ENCODE measurements at places on chromosomes 7 and 10.

DNA sequence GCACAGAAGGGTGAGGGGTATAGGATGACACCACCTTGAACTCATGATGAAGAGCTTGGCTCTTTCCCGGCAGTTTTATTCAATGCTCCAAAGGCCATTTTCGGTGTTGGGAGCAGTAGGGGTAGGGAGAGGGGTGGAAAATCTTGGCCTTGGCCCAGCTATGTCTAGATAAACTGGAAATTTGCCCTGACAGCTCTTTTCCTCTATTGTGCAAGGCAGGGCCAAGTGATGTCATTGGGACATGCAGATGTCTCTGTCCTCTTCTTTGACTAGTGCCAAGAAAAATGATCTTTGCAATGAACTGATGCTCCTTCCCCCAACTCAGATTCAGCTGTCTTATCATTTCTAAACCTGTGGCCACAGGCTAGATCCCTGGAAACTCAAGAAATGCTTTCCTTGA is 27.7 kb upstream of the PRKCQ start:
- DNase-seq, result no peak

DNA sequence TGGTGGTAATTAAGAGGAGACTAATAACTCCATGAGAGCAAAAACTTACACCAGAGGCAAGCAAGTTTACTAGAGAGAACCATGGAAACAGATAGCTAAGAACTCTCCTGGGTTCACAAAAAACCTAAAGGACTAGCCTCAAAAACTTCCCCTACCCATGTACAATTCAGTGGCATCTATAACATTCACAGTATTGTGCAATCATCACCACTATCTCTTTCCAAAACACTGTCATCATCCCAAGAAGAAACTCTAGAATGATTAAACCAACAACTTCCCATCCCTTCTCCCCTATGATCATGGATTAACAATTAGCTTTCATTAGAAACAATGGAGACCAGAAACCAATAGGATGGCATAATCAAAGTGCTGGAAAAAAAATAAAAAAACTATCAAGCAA is 1038.3 kb downstream of the LRMDA start:
- DNase-seq, result no peak

GRCh38 chr7:111911166-111911961 is 294.8 kb downstream of the DOCK4 start:
- no peak for DNase-seq

- no peak for DNase-seq
These were observed 6.1 kb downstream of the MSMB start for GRCh38 chr10:46040004-46040403.

- no peak for DNase-seq
These were observed 43.5 kb downstream of the EPHB4 start for GRCh38 chr7:100783804-100784203.

DNA sequence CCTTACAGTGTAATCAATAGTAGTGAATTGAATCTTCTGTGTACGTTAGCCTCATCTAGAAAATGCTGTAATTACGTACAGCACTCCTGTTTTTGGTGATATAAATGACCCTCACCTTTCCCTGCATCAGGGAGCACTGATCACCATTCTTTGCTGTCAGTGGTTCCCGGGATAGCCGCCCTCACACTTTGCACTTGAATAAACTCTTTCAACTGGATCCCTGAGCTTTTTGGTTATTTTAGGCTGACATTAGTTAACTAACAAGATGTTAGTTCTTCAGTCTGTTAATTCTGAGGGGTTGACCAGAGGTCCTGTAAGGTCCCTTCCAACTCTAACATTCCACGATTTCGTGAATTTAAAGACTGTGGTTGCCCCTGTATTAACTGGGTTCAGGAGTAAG is 23.4 kb upstream of the ZC3HAV1 start:
- DNase-seq, result no peak

DNA sequence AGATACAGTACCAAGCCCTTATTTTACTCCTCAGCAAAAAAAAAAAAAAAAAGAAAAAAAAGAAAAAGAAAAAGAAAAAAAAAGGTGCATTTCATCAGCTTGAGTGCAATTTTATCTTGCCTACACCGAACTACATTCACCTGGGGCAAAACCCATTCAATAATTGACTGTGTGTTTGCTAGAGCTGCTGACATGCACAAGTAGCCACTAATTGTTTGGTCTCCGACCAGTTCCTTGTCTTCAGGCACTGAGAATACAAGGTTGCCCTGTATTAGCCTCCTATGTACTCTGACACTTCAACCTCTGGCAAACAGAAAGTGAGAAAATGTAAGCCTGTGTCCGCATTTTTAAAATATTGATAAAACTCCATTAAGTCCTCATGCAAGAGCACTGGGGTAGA is 1579.4 kb upstream of the LRRTM3 start:
- DNase-seq, result no peak

DNA sequence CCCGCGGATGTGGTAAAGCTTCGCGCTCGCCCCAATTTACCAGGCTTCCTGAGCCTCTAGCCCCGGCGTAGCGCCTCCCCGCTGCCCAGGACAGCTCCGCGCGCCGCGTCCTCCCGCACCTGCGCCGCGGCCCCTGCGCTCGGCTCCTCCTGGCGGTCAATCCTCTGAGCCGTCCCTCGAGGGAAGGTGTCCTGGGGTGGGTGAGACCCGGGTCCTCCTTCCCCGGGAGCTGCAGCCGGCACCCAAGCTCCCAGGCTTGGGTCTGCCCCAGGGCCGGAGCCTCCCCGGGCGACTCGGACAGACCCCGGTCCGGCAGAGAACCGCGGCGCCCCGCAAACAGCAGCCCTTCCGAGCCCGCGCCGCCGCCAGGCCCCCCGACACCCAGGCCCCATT is 512 bp downstream of the OSBPL3 start:
- DNase-seq, result peak; percentile 90

- DNase-seq, result no peak
These were observed 94.6 kb upstream of the ANLN start for GRCh38 chr7:36295090-36295489.

- no peak for DNase-seq
These were observed 193.9 kb upstream of the PHF14 start for GRCh38 chr7:10779465-10780399.

- no peak for DNase-seq
These were observed 5.9 kb upstream of the GPAM start for GRCh38 chr10:112189465-112189864.

GRCh38 chr10:104016661-104017060 is 49.7 kb downstream of the SLK start:
- DNase-seq, result no peak

DNA sequence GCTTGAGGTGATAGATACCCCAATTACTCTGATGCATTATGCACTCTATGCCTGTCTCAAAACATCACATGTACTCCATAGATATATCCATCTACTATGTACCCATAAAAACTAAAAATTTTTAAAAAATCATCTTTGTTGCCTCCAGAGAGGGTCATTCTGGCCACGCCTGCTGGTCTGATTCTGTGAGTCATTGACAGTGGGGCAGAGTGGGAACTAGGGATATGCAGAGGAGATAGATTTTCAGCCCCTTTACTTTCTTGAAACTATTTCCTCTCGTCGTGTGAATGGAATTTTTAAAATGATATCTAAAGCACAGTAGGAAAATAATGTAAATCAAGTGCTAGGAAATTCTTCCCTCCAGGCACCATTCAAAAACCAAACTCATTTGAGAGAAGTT is 715.0 kb upstream of the NRP1 start:
- DNase-seq, result no peak

- DNase-seq, result no peak
These were observed 153.2 kb downstream of the KLF6 start for GRCh38 chr10:3631701-3632330.

DNA sequence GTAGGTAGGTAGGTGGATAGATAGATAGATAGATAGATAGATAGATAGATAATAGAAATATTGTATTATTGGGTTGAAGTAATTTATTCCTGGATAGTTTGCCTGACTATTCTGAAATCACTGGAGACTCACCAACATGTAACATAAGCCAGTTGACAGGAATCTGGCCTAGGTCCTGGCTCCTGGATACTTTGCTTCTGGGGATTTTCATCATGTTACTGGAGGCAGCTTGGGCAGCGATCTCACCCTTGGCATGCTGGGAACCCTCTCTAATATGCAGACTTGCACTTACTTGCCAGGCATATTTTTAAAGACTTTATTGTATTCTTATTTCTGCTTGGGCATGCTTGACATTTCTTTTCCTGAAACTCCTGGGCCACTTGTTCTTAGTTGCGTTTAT is 709.1 kb upstream of the FZD8 start:
- DNase-seq, result no peak

DNA sequence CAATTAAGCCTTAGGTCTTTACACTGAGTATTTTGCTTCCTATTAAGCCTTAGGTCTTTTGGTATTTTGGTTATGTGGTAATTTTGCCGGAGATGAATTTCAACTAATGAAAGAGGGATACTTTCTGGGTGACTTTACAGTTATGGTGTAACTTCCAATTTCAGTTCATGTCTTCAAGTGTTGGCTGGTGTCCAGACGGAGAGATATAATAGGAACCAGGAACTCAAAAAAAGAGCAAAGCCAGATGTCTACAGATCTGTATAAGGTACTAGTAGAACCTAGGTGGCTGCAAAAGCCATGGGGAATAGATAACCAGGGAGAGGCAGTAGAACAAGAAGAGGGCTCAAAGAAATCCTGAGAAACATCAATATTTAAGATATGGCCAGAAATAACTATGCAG is 12.3 kb downstream of the ERCC6 start:
- DNase-seq, result no peak

GRCh38 chr10:10745291-10745690 is 272.4 kb upstream of the CELF2 start:
- no peak for DNase-seq

GRCh38 chr10:28256776-28257175 is 46.1 kb downstream of the MPP7 start:
- no peak for DNase-seq

DNA sequence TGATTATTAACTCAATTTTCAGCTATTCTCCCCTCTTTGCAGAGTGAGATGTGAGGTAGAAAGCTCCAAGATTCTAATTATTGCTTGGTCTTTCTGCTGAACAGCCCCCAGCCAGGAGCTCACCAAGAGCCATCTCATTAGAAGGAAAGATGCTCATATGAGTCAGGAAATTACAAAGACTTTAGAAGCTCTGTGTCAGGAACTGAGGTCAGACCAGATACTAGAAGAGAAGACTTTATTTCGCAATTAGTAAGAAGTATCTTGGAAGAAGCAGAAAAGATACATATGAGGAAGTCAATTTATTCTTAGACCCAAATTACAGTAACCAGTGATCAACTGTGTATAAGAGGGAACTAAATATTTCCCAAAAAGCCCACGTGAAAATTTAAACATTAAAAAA is 626.9 kb downstream of the ZWINT start:
- DNase-seq, result peak; percentile 25

- no peak for DNase-seq
These were observed 374.3 kb downstream of the INHBA start for GRCh38 chr7:41328544-41328943.

Measured in NB4 (cell line).